Left ventricle myocardium inferior (tissue), 1 donor: ENCODE measurements at places on chromosomes 13 and 19.
A peak's percentile ranks its signal among the peaks of the same experiment; 100 is the strongest.

DNA sequence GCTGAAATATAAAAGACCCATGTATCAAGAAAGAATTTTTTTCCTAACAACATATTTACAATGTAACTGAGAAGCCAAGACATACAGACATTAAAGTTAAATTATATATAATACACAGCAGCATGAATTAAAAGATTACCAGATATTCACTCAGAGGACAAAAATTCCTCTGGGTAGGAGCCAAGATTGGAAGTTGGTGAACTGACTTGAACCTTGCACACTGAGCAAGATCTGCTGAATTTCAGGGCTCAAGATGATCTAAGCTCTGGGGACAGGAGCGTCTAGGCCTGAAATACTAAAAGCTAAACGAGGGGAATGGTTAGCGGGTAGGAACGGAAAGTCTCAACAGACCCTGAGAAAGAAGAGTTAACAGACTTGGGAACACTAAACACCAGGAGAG is 8.5 kb downstream of the FOXO1 start:
- no peak for DNase-seq

- no peak for DNase-seq
Observed at GRCh38 chr13:49693191-49693733, 2.0 kb upstream of the EBPL start.

DNA sequence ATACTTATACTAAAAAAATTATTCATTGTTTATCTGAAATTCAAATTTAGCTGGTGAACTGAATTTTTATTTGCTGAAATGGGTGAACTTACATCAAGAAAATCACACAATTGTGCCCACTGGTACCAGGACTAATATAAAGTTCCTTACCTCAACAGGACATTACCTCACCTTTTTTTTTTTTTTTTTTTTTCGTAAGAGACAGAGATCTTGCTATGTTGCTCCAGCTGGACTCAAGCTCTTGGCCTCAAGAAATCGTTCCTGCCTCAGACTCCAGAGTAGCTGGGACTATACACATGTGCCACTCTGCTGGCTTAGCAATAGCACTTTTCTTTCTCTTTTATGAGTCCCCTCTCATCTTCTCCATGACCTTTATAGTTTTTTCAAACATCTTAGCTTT is 22.5 kb upstream of the NDFIP2 start:
- DNase-seq, result no peak

- peak; percentile 74 for DNase-seq
Observed at GRCh38 chr19:32649751-32650150, 25.2 kb downstream of the ANKRD27 start.

- DNase-seq, result peak; percentile 18
Observed at GRCh38 chr19:28999724-29000433, 213.1 kb downstream of the UQCRFS1 start.

- DNase-seq, result no peak
Observed at GRCh38 chr19:30968210-30968609, 381.0 kb downstream of the TSHZ3 start.

DNA sequence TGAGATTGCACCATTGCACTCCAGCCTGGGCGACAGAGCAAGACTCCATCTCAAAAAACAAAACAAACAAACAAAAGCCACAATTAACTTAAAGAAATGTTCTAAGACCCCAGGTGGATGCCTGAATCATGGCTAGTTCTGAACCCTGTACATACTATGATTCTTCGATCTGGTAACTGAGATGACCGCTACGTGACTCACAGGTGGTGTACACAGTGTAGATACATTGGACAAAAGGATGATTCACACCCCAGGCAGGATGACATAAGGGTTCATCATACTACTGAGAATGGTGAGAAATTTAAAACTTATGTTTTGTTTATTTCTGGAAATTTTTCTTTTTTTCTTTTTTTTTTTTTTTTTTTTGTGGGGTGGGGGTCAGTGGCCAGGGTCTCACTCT is 6.5 kb downstream of the ZNF426 start:
- DNase-seq, result no peak

DNA sequence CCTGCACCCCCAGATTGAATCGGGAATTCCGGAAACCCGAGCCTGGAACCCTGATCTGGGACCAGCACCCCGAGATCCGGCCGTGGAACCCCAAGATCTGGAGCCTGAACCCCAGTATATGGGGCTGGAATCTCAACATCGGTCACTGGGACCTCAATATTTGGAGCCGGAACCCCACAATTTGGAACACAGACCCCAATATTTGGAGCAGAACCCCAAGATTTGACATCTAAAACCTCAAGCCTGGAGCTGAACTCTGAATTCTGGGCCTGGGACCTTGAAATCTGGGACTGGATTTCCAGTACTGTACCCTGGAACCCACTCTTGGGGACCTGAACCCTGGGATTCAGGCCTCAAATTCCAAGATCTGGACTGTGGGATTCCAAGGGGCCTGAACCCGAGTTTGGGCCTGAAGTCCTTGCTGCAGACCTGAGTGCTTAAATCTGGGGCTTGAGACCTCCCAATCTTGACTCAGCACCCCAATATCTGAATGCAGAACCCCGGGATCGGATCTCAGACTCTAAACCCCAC is 629 bp downstream of the LRFN3 start:
- DNase-seq, result no peak

DNA sequence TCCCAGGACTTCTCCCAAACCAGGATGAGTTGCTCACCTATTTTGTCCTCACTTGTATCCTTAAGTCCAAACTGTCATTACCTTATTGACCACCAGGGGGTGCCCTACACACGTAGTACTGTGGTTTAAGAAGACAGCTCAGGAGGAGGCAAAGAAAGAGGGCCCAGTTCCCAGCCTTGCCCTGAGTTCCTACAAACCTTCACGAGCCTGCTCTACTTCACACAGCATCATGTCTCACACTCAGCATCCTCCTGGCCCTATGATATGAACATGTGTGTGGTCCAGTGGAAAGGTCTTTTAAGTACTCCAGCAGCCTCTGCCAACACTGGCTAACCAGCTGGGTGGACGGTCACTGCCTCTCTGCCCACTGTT is 8.1 kb upstream of the ZNF784 start:
- DNase-seq, result peak; percentile 44

GRCh38 chr19:35975608-35976214 is 19.3 kb upstream of the SDHAF1 start:
- no peak for DNase-seq

- no peak for DNase-seq
Observed at GRCh38 chr19:10107254-10107653, 1.1 kb downstream of the PPAN start.

GRCh38 chr13:30796631-30797601 is 61.6 kb downstream of the ALOX5AP start:
- DNase-seq, result no peak

GRCh38 chr19:40502647-40503319 is 36.0 kb downstream of the SPTBN4 start:
- DNase-seq, result no peak

GRCh38 chr13:32384702-32385101 is 43.2 kb downstream of the N4BP2L1 start:
- no peak for DNase-seq

GRCh38 chr13:31749929-31750328 is 10.6 kb downstream of the RXFP2 start:
- DNase-seq, result no peak

GRCh38 chr13:66977161-66977560 is 253.0 kb downstream of the PCDH9 start:
- no peak for DNase-seq

- DNase-seq, result peak; percentile 25
Observed at GRCh38 chr13:101452519-101453485, at the start of gene ITGBL1. ITGBL1 (plus strand) TSS chr13:101452675; CDS start chr13:101452834, 159 bp downstream.

DNA sequence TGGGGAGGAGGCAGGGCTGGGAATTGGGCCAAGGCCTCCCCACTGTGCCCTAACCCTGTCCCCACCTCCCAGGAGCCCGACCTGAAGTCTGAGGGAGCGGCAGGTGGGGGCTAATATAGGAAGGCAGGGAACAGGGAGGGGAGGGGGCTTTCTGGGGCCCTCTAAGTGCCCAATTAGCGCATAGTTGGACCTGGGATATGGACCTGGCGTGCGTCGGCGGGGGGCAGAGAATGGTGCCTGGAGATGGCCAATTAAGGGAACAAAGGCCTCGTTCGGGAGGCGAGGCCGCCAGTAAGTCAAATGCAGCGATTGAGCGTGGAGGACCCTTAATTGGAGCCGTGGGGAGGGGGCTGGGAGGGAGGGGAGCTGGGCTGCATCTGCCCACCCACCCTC is at the start of gene C19orf85:
Gene C19orf85, minus strand, starts transcription at position 90 of the 393 bp plus-strand sequence. CDS start 197 bp downstream, outside the sequence.
- DNase-seq, result no peak

- DNase-seq, result no peak
Observed at GRCh38 chr13:51916051-51916818, 54.5 kb downstream of the CCDC70 start.

GRCh38 chr19:56116606-56117005 is 4.5 kb downstream of the ZNF787 start:
- no peak for DNase-seq

DNA sequence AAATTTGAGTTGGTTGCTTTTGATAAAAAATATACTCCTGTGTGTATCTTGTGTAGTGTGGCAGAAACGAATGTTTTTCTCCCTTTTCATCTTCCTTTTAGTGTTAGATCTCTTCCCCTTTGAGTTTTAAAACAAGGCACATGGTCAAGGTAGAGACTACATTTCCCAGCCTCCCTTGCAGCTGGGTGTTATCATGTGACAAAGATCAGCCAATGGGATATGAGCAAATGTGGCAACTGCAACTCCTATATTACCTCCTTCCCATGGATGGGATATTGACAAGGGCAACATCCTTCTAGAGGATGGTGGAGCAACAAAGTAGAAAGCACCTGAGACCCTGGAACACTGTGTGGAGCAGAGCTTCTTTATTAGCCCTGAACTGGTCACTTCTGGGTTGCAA is 42.4 kb downstream of the ADGRE3 start:
- DNase-seq, result no peak

GRCh38 chr19:35797663-35798062 is 15.0 kb downstream of the PRODH2 start:
- no peak for DNase-seq

- DNase-seq, result no peak
Observed at GRCh38 chr13:30805603-30806011, 70.3 kb downstream of the ALOX5AP start.

- no peak for DNase-seq
Observed at GRCh38 chr13:90577726-90578125, 769.8 kb upstream of the MIR17HG start.

DNA sequence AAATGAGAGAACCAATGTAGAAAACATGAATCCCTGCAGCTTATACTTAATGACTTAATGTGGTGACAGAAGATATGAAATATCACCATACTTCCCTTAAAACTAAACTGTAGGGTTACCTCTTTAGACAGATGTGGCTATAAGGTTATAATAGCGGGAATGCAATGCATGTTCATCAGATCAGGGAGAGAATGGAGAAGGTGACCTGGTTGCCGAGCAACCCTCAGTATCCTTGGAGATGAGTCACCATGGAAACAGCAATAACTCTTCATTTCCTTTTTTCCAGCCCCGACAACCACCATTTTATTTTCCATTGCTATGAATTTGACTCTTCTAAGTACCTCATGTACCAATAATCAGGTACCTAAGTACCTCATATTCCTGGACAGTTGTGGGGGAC is 28.0 kb upstream of the ZNF835 start:
- no peak for DNase-seq

GRCh38 chr19:15298847-15299567 is 33.3 kb downstream of the BRD4 start:
- DNase-seq, result no peak

- no peak for DNase-seq
Observed at GRCh38 chr19:9060564-9061340, 26.1 kb upstream of the OR1M1 start.

DNA sequence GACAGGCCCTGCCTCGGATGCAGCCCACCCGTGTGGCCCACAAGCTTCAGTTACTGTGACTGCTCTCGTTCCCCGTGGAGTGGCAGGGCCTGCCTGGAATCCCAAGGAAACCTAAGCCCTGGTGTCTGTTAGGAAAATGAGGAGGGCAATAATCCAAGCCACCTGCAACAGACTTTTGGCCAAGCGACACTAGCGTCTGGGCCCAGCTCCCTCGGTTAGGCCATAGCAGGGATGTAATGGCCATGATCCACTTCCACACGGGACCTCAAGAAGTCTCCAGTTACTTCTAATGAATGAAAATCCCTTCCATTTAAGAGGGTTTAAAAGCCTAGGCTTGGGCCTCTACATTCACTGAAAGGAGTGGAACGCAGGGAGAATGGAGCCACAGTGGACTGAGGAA is 8.9 kb downstream of the ZC3H4 start:
- DNase-seq, result no peak

DNA sequence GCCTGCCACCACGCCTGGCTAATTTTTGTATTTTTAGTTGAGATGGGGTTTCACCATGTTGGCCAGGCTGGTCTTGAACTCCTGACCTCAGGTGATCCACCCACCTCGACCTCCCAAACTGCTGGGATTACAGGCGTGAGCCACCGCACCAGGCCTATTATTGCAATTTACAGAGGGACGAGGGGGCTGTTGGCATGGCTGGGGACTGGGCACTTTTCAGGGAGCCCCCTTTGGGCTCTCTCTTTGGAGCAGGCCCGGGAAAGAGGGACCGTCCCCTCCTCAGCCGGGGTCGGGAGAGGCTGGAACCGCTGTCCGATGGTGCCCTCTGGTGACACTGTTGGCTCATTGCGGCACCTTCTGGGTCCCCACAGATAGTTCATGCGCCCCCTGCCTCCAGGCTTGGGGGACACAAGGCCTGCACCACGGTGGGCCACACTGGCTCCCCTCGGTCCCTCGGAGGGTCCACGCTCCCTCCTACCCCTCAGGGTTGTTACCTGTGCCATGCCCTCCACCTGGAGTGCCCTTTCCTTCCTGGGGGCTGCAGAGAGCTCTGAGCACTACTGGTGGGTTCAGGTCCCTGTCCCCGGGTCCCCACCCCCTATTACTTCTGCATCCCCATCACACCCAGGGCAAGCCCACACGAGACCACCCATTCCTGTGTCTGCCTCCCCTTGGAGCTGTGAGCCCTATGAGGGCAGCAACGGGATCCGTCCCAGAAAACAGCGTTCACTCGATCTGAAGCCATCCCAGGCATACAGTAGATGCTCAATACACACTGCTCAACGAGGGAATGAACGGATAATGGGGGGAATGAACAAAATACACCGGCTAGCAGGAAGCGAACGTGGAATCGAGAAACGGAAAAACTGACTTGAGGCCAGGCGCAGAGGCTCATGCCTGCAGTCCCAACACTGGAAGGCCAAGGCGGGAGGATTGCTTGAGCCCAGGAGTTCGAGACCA is 12.5 kb downstream of the FEM1A start:
- DNase-seq, result no peak

GRCh38 chr13:37539976-37540605 is 58.5 kb downstream of the POSTN start:
- DNase-seq, result no peak

GRCh38 chr13:33392794-33393405 is 107.3 kb upstream of the STARD13 start:
- DNase-seq, result no peak

GRCh38 chr13:32116210-32116609 is 84.6 kb downstream of the FRY start:
- no peak for DNase-seq

- no peak for DNase-seq
Observed at GRCh38 chr19:16034180-16034579, 42.1 kb upstream of the TPM4 start.

GRCh38 chr13:37364007-37364406 is 234.6 kb downstream of the POSTN start:
- DNase-seq, result no peak
